ENCODE measurements at places on chromosomes 4 and X.
A peak's percentile ranks its signal among the peaks of the same experiment; 100 is the strongest.

DNA sequence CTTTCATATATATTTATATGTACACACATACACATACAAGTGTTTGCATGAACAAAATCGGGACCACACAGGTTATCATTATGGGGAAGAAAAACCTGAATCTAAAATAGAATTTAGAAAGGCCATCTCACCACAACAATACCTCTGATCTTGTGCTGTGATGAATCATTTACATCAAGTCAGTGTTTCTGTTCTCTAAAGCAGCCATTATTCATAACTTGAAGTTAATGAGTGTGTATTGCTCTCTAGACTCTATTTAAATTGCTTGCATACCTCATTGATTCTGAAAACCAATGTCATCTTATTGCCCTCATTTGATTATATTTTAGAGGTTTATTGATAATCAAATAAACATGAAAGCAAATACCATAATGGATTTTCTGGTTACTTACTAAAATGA is 71.6 kb downstream of the FAM114A1 start:
- no peak for DNase-seq

DNA sequence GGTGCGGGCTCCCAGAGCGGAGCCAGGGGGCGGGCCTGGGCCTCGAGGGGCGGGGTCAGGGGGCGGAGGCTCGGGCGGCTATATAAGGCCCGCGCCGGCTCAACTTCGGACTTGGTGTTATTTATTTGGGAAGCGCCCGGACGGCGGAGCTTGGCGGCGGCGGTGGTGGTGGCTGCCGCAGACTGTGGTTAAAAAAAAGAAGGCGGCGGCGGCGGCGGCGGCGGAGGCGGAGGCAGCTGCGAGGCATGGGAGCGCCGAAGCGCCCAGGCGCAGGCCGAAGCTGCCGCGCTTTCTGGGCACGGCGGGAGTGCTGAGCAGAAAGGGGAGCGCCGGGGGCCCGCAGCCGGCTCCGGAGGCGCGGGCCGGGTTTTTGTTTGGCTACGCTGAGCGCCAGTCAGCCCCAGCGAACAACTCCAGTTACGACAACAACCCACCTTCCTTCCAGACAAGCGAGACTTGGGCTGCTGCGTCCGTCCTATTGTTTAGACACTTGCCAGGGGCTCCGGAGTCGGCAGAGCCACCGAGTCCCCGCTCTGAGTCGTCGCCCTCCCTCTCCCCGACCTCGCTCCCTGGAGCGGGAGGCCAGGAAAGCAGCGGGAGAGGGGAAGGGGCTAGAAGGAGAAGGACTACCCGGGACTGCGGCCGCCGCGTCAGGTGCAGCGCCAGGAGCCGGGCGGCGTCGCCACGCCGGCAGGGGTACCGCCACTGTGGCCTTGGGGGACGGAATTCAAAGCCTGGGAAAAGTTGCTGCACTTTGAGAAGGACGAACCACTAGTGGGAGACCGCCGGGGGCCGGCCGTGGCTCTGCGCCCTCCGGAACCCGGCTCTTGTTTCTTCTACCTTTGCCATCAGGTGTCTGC is at the start of gene SLIT2:
SLIT2 (plus strand) TSS at position 110 of the 860 bp plus-strand sequence. CDS start 1,911 bp downstream, outside the sequence.
- DNase-seq = peak; percentile 71

DNA sequence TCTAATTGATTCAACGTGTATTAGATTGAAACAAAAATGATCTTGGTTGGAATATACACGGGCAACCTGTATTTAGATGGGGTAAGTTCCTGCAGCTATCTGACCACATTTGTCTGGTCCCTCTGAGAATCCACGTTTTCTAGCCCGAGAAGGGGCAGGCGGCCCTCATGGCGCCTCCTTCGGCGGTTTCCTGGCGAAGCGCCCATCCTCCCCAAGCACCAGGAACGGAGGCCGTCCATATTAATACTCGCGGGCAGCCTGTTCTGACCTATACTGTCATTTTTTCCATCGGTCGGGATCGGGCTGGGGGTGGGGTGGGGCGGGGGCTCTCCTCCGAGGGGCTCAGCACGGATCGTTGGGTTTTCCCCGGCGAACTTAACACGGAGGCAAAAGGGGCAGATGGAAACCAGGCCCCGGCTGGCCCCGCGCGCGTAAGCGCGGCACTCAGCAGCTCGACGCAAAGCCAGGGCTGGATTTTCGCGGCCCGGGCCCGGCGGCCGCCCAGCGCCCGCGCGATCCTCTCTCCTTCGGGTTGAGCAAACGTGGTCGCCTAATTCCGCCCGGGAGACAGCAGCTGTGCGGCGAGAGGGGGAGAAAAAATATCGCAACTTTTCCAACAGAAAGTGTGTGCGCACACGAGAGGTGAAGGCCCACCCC is 77.2 kb upstream of the BCOR start:
- no peak for DNase-seq

- DNase-seq = no peak
These were observed 43.6 kb upstream of the PHOX2B start for GRCh38 chr4:41792166-41792565.

DNA sequence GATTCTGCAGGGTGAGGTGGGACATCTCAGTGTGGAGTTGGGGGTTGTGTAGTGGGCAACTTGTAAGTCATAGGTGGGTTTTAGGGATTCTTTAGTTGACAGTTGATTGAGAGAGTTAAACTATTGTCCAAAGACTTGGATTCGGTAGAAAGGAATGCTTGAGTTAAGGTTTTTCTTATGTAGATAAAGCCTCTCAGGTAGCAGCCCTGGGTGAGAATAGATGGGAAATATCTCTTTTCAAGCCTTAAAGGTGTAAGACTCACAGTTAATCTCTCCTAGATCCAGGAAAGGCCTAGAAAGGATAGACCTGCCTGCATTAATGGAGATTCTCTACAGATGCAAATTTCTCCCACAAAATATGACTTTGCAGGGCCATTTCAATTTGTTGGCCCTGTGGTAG is 108.4 kb downstream of the ARSJ start:
- no peak for DNase-seq

DNA sequence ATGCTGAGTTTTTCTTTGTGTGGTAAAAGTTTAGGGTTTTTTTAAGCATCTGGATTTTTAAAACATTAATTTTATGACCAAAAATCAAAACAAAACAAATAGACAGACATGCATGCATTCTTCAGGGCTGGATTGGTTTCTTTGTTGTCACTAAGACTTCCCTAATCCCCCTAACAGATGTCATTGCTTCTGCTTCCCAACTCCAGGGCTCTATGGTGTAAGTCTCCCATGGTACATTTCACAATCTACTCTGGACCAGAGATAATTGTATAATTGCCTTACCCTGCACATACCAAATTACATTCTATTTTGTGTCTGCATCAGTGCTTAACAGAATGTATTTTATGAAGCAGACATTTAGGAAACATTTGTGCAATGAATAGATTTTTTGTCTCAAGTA is 529.1 kb upstream of the SMIM31 start:
- no peak for DNase-seq

GRCh38 chr4:94399721-94400120 is 52.0 kb upstream of the PDLIM5 start:
- no peak for DNase-seq

GRCh38 chrX:129233786-129234185 is 289.5 kb downstream of the SMARCA1 start:
- DNase-seq = no peak

- DNase-seq = peak; percentile 20
These were observed 9.0 kb upstream of the SLC25A14 start for GRCh38 chrX:130330706-130331105.

DNA sequence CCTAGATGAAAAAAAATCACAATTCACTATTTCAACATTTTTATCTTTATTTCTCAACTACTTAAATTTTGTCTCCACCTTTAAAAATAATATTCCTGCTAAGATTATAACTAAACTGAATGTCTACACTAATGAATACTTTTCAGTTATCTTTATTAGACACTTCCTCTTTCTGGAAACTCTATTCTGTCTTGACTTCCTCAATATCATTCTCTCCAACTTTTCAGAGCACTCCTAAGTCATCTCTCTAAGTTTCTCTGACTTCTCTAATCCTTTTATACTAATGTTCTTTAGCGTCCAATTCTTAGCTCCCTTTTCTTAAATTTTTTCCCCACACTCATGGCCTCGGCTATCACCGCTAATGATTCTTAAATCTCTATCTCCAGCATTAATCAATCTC is 374.2 kb downstream of the FBXO8 start:
- DNase-seq = no peak

GRCh38 chrX:112457788-112458187 is 221.9 kb downstream of the LHFPL1 start:
- no peak for DNase-seq

DNA sequence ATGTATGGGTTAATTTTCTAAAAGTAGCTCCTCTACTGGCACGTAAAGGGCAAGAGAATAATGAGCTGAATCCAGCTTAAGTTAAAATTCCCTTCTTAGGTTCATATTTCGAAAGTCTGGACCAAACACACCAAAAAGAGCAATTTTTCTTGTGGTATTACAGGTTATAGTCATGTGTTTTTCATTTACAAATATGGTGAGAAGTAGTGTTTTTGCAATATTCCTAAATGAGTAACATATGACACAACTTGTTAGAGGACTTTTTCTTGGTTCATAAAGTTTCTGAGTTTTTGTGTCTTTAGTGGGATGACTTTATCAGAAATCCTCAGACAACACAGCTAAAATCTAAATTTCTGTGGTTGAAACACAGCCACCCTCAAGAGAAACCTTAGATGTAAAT is 172.1 kb downstream of the AFF2 start:
- DNase-seq = no peak

DNA sequence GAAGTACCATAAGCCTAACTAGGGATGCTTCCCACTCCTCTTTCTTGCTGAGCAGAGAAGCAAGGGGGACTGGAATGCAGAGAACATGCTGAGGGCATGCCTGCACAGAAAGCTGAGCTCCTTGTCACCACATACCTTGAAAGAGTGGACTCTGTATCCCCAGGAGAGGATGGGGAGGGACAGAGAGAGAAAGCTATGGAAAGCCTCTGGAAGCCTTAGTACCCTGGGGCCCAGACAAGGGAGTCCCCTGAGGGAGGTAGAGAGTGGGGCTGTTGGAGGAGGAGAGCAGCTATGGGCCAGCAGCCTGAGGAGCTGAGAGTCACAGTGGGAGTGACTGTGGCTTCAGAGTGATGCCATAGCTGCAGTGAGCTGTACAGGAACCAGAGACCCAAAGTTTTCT is 77.9 kb downstream of the RTL9 start:
- no peak for DNase-seq

DNA sequence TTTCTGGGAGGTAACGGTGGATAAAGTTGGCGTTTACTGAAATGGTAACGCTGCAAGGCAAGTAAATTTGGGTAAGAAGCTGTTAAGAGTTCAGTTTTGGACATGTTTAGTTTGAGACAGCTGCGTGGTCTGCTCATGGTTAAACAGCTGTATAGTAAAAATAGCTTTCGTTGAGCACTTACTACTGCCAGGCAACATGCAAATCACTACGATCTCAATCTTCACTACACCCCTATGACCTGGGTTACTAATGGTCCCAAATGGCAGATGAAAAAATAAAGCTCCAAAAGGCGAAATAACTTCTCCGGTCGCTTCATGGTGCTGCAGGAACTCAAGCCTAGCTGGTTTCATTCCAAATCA is 22.2 kb downstream of the FABP2 start:
- DNase-seq = no peak

GRCh38 chrX:11321986-11322385 is 28.8 kb downstream of the AMELX start:
- DNase-seq = peak; percentile 14
